ENCODE measurements at places on chromosomes 2 and 18.

- no peak for DNase-seq
Measured at GRCh38 chr2:188089901-188090300, 201.8 kb upstream of the GULP1 start.

- DNase-seq: no peak
Measured at GRCh38 chr2:237833546-237833945, 25.9 kb upstream of the RAMP1 start.

DNA sequence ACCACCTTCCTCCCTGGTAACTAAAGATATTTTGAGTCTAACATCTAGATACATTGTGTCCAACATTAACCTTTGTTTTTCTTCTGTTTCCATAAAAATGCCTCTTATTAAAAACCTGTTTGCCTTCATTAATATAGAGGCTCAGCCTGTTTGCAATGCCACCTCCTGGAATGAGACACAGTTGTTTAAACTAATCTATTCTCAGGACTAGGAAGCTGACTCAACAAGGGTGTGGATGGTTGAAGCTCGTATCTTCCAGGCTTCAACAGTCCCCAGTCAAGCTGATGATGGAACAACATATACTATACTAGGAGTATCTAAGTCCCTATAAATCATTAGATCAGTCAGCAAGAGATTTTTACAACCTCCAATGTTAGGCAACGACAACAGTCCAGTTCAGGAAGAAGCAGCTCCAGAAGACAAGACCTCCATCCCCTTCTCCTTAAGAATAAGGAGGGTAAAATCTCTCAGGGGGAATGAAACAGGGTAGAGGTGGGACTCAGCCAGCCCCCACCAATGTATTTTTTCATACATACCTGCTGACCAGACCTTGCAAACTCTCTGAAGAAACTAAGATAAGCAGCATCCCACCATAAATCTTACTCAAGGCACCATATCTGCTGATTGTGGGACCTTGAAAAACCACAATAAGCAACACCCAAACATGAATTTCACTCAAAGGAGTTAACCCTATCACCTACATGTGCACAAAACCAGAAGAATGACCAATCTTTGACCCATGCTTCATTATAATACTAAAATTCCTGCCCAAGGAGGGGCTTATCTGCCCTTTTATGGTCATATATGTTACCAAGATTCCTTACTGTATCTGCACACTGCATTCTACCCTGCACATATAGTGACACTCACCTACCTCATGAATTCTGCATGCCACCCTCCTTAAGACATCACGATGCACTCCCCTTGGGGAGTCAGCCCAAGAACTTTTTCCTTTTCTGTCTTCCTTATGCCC lies 21.4 kb downstream of the ZNF24 start:
- no peak for DNase-seq

DNA sequence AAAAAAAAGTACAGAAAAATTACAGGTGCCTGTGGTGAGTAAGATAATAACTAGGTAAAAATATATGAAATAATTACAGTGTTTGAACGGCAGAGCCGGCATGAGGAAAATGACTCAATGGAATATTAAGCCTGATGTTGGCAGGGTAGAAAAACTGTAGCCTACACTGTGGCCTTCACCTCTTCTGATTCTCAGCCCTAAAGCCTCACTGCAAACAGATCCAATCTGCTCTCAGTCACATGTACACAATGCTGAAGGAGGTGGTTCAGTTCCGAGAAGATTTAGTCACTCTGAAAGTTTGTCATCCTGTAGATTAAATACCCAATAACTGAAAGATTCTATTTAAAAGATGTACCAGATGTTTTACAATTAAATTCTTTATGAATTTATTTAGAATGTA lies 66.9 kb upstream of the MAP3K20 start:
- no peak for DNase-seq

GRCh38 chr2:225293638-225294037 lies 105.9 kb upstream of the NYAP2 start:
- DNase-seq: no peak

DNA sequence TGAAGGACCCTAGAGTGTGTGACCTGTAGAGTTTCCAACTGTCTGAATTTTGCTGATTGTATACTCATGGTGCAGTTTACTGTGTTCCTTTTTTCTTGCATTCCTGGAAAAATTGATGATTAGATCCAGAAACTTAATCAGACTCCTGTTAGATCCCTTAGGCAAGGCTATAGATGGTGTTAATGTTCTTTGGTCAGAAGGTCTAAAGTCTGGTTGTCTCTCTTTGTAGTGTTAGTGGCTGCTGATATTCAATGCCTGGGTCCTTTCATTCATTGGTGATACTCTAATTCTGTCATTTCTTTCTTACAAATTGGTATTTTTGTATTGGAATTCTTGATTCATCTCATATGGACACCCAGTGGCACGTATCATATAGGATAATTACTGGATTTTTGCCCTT lies 6.3 kb downstream of the CCNT2 start:
- no peak for DNase-seq

- peak; percentile 14 for DNase-seq
Measured at GRCh38 chr18:44680273-44681075, at the start of gene SETBP1. Gene SETBP1, plus strand, starts transcription at chr18:44680888. Its CDS starts 20,459 bp downstream, at chr18:44701347.

DNA sequence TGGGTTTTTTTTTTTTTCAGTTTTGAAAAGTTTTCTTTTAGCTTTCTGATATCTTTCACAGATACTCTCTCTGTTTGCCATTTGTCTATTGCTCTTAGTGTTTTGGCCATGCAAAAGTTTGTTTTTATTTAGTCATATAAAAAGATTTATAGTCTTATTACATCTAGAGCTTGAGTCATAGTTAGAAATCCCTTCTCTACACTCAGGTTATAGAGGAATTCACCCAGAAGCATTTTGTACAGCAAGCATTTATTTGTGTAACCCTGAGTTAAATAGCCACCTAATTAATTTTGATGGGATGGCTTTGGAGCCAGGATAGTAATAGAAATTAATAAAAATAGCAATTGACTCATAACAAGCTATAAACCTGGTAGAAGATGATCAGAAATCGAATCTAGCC lies 35.6 kb downstream of the ACTR2 start:
- no peak for DNase-seq

DNA sequence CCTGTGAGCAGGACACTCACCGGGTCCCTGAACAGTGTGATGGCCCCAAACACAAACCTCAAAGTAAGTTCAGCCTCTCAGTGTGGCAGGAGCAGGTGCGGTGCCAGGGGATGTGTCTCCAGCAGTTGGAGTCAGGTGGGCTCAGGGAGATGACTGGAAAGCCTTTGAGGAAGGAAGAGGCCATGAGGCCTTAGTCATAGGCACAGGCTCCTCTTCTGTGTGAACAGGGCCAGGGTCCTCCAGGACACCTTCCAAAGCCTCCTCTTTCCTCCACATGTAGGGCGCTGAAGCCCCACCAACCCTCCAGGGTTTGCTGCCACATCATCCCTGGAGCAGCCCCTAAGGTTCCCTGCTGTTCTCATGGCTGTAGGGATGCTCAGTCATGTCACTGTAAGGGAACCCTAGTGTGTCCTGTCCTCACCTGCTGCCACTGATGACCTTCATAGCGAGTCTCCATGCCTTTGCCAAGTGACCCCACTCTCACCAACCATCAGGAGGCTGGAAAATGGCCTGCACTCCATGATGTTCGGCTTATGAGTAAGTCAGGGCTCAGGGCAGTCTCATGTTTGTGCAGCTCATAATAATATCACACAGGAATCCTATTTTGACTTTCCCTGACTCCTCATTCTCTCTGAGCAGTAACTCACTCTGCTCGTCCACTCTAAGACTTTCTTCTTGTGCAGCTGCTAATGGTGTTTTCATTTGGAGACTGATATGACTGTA lies 1152.9 kb downstream of the RPIA start:
- no peak for DNase-seq

DNA sequence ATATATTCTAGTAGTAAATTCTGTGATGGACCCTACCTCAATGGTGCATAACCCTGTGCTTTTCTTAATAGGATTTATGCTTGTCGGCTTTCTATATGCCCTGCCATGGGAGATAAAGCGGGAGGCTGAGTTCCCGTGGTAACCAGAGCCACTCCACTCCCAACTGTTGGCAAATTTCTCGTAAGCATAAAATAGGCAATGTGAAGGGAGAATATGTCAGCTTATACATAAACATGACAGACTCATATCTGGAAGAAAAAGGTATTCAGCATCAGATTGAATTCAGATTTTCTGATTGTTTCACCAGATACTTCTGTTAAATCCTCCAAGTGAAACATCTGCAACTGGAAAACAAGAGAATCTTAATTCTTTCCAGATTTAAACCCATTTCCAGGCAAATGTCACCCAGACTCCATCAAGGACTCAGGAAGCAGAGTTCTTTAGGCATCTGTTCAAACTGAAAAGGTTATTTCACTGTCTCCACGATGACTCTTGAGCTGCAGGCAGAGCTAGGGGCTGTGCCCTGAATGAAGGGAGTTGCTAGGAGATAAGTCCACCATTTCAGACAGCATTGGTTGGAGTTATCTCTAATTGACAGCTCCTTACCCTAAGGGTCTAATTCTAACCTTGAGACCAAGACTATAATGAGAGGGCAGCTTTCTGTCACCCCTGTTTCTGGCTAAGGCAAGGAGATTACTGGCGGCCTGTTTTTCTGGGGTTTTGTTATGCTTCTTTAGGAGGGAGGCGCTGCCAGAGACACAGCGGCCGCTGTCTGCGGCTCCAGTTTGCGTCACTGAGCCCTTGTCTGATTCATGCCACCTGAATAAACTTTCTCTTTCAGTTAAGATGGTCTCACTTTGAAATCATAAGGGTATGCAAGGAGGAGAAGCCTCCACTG lies 381.3 kb downstream of the SOX11 start:
- DNase-seq: no peak

GRCh38 chr2:239927424-239927981 lies 97.6 kb downstream of the NDUFA10 start:
- DNase-seq: peak; percentile 64

DNA sequence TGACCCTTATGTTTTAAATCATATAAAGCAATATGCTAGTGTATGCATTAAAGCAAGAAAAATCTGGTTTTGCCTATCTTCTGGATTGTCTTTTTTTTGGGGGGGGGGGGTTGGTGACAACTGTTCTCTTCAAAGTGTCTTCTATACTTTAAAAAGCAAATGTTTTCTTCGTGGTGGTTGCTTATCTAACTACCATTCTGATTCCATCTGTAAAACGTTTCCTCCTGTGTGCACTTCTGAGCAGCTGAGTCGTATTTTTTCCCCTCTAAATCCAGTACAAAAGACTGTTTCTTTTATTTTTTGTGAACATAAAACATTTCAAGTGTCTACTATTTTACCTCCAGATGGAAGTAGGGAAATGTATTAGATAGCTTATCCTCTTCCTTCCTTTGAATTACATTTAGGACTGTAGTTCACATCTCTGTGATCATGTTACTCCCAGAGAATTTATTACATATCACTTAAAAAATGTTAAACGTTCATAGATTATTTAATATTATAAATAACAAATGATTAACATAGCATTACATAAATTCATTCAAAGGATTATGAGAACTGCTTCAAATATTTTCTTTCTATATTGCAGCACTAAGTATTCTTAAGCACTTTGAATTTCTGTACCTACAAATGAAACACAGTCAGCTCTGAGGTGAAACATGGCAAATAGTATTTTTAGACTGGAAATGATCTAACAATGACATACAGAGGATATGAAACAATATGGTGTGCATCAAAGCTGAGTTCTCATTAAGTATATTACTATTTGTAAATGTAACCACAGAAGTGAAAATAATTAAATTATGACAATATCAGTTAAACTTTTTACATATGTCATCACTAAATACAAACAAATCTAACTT lies 56.4 kb downstream of the SCN3A start:
- no peak for DNase-seq

DNA sequence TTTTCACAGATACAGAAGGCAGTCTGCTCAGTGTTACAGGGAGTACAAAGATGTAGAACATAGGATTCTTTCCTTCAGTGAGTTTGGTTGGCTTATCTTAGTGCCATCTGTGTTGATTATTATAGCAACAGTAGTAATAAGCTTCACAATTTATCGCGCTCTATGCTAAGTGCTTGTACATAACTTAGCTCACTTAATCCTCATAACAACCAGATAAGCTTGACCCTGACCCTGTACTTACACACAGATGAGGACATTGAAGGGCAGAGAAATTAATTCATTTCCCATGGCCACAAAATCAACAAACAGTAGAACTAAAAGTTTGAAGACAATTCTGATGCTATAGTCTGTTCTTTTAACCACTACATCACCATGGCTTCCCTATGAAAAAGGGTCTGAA lies 121.8 kb downstream of the SPHKAP start:
- DNase-seq: no peak

DNA sequence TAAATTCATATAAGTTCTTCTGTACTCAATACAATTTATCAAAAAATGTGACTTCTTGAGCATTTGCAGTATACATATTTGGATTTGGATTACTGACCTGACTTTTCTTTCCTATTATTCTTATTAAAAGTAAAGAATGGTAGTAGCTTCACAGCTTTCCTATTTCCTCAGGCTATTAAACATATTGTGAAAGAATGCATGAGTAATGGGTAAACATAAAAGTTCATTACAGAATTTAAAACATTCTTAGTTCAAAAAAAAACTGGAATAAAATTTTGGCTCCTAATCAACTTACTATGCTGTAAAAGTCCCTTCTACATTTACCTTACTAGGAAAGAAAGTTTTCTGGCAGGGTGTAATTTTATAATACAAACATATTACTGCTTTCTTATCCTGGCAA lies 27.3 kb upstream of the C2orf66 start:
- no peak for DNase-seq

- no peak for DNase-seq
Measured at GRCh38 chr2:150425121-150425955, 62.1 kb downstream of the RND3 start.

DNA sequence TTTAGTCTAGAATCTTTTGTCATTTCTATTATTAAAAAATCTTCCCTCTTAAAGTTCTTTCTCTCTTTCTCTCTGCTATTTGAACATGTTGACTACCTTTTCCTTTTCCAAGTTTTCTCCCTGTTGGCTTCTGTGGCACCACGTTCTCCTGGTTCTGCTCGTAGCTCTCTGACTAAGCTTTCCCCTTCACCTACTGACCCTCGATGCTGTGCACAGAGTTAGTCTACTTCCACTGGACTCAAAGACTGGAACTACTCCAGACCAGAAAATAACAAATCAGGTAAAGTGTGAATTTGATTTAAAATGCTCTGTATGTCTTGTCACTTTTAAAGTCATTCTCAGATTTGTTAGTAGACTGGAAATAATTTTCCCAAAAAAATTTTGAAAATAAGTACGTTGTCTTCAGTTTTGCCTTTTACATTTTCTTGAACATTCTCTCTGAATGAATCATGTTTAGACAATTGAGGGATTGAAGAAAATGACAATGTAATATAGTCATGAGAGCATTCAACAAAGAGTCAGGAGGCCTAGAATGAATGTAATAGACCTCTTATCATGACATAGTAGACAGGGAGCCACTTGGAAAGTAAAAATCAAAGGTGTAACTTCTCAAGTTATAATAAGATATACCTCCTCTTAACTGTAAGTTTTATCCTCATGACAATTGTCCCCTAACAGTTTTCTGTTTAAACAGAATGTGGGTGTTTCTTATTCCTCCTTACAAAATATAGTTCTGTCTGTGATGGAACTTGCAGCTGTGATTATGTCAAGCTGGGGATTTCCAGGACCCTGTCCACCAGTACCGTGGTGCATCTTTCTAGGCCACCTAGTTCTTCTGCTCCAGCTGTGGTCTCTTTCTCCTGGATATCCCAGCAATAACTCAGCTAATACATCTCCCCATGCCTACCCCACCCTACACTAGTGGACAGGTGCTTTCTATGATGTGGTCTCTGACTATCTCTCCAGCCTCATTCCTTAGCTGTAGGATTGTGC lies 25.5 kb downstream of the ITPRID2 start:
- no peak for DNase-seq

GRCh38 chr2:105763076-105763475 lies 18.4 kb downstream of the NCK2 start:
- DNase-seq: no peak

All from CD4-positive, alpha-beta T cell treated with Interleukin-1 beta for 1 hour (primary cell).